ENCODE measurements at places on chromosomes 7 and 10.
A peak's percentile ranks its signal among the peaks of the same experiment; 100 is the strongest.

- no peak for DNase-seq
Observed at GRCh38 chr7:3332308-3332707, 31.3 kb downstream of the SDK1 start.

DNA sequence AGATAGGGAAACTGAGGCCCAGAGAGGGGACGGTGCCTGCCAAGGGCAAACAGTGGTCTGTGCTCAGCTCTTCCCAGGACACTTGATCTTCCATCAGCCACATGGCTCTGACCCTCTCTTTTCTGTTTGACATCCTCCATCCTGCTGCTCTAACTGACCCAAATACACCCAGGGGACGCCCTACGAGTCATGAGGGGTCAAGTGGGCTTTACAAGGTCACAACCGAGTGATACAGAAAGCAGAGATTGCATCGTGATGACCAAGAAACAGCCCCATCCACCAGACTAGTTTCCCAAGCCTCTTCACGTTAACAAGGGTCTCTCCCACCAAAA is 131.2 kb upstream of the UNC5B start:
- no peak for DNase-seq

- no peak for DNase-seq
Observed at GRCh38 chr7:54477083-54477482, 65.1 kb upstream of the VSTM2A start.

DNA sequence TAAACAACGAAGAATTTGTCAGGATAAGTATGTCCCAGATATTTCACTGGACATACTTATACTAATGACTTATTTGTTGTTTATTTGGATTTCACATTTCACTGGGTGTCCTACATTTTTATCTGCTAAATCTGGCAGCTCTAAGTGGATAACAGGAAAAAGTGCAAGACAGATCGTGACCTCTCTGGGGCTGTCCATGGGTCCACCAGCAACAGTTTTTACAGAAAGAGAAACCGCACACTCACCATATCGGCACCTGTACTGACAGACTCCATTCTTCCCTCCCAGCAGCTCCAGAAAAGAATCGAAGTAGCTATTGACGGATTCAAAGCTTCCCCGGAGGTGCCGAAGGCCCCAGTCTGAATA is 393 bp downstream of the PLA2G12B start:
- no peak for DNase-seq

DNA sequence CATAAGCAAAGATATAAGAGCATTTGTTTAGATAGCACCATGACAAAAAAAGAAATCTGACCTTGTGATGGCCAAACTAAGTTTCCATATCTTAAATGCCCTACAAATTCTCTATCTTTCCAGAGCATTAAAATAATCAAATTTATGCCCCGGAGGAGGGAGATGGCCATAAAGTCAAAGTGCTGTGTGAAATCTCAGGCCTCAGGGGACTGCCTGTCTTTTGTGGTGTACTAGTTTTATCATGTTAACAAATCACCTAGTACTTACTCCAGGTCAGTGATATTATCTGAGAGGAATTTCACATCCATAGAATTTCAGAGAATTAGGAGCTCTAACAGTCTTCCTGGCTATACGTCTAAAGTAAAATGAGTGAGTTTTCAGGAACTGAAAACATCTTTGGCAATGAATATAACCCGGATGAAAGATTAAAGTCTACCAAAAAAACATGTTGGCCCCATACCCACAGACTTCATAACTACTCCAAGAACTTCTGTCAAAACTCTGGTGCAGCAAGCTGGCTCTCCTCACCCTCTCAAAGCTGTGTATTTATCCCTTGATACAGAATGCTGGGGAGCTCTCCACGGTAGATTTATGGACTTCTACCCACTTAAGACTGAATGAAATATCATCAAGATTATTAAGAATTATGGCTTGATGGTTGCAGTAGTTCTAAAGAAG is 682.8 kb downstream of the SORCS1 start:
- DNase-seq = no peak

GRCh38 chr10:117221156-117221711 is 19.7 kb upstream of the SLC18A2 start:
- DNase-seq = no peak

DNA sequence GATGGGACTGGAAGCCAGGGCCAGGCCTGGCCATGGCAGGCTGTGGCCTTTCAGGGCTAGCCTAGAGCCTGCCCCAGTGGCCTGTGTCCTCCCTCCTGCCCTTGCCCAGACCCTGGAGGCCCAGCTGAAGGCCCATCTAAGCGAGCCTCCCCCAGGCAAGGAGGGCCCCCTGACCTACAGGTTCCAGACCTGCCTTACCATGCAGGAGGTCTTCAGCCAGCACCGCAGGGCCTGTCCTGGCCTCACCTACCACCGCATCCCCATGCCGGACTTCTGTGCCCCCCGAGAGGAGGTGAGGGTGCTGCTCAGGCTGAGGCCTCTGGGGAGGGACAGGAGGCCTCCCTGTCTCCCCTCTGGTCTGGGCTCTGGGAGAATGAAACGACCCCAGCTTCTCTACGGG is 60.9 kb downstream of the PALD1 start:
- no peak for DNase-seq

DNA sequence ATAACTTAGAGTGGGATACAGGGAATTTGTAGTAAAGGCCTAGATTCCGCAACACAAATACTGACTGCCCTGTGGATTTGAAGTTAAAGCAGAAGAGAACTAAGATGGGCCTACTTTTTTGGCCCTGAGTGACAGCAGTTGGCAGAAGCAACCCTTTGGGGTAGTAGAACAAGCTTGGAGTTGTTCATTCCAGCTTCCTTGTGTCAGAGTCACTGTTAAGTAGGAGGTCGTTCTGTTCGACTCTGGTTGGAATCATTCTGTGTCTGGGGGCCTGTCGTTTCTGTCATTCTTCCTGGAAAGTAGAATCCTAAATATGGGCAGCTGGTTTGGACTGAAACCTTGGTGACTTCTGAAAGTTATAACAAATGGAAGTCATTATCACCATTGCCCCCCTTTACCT is 865.9 kb downstream of the LRMDA start:
- no peak for DNase-seq

- DNase-seq = no peak
Observed at GRCh38 chr7:25665903-25666670, 437.8 kb upstream of the NPVF start.

- DNase-seq = no peak
Observed at GRCh38 chr10:128902031-128902710, 564.9 kb upstream of the MGMT start.

- DNase-seq = peak; percentile 54
Observed at GRCh38 chr7:102412548-102412947, 16.4 kb downstream of the PRKRIP1 start.

DNA sequence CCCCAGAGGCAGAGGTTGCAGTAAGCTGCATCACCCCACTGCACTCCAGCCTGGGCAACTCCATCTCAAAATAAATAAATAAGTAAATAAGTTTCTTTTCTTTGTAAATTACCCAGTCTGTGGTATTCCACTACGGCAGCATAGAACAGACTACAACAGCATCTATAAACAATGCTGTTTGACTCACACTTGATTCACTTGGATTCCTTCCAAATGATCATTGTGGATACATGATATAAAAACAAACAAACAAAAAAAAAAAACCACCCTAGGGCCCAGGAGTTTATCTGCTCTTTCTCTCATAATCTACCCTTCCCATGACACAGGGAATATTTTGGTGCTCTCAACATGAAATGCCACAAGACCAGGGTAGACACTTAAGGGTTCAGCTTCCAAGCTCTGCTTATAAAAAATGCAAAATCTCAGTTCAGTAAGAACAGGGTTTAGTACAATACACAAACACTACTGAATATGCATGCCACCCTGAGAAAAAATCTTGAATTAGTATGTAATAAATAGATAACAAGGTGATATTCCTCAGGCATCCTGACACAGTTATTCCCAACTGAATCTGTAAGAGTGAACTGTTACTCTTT is 200.9 kb downstream of the FAM107B start:
- no peak for DNase-seq

DNA sequence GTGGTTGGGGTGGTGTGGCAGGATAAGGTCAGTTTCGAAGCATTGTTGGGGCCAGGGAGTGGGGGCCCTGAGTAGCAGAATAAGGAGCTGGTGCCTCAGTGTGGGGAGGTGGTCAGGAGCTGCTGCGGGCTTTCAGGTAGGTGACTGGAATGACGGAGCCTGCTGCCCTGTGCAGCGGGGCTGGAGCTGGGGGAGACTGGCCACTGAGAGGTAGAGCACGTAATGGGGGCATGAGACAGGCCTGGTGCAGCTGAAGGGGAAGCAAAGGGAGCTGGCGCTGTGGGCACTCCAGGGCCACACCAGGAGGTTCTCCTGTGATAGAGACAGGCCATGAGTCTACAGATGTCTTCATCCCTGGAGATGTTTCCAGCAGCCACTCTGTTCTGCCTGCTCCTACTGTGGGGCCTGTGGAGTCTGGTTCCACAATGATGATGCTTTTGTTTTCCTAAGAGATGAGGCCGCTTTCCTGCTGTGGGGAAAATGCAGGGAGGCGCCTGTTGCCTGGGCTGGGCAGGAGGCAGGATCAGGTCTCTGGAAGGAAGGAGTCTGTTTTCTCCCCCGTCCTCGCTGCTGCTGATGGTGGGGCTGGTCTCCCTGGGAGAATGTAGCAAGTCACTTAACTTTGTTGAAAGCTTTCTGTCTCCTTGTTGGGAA is 31.1 kb downstream of the NUB1 start:
- DNase-seq = no peak

DNA sequence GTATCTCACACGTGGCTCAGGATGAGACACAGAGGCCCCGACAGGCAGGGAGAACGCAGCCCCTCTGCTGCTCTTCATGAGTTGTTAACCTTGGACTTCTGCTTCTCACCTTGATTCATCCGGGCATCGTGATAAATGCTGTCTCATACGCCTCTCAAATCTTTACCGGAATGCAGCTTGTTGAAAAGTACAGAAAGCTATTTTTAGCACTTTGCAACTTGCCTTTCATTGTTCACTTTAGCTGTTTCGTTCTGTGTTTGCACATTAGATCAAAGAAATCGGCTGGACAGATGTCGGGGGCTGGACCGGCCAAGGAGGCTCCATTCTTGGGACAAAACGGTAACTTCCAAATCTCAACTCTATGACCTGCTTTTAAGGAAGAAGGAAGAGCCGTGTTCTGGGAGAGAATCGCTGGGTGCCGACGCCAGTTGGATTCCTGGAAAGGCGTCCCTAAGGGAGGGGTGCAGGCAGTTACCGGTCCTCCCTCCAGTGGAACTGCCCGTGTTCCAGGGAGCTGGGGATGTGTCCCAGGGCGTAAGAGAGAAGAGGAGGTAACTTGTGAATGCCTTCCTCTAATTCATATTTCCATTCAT is 49.3 kb downstream of the PFKP start:
- no peak for DNase-seq

GRCh38 chr10:93715345-93715744 is 13.0 kb upstream of the FRA10AC1 start:
- DNase-seq = no peak

GRCh38 chr7:94697035-94697974 is 41.4 kb upstream of the SGCE start:
- no peak for DNase-seq

GRCh38 chr7:43112941-43113621 is 634 bp downstream of the HECW1 start:
- no peak for DNase-seq

DNA sequence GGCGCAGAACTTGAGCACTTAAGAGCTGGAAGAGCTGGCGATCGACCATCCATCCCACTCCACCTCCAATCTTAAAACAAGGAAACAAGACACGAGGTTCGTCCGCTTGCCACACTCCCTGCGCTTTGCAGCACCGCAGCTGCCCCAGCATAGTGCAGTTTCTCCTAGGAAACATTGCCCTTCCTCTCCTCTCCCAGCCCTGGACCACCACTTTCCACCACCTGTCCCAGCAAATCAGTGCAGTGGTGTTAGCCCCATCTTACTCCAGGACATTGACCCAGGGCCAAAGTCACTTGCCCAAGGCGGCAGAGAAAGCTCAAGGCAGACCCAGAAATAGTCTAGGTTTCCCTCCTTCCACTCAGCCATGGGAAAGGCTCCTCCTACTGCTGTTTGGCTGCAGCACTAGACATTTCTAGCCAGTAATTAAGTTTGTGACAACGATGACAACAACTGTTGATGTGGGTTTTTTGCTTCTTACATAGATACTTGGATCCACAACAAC is 1.5 kb upstream of the PARD3 start:
- DNase-seq = no peak

- DNase-seq = peak; percentile 50
Observed at GRCh38 chr7:100353685-100354330, 4.1 kb upstream of the PILRB start.

- no peak for DNase-seq
Observed at GRCh38 chr7:151380199-151381097, 29.4 kb downstream of the WDR86 start.

GRCh38 chr10:124122211-124122610 is 28.8 kb upstream of the CHST15 start:
- DNase-seq = no peak

- DNase-seq = no peak
Observed at GRCh38 chr7:43754596-43754995, 3.9 kb upstream of the BLVRA start.

DNA sequence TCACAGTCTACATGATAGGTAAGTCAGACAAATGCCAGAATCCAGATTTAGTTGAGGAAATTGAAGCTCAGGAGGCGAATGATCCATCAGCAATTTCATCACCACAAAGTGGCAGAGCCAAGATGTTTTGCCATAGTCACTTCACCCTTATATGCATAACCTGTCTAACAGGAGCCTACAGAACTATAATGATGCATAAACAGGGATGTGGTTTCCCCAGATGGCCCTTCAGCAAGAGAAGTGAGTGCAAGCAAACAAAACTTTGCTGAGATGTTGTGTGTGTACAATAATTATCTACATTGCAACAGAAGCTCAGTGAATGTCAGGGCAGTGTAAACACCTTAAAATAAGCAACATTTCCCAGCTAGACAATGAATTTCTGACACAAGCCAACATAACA is 28.6 kb downstream of the PON3 start:
- DNase-seq = no peak

DNA sequence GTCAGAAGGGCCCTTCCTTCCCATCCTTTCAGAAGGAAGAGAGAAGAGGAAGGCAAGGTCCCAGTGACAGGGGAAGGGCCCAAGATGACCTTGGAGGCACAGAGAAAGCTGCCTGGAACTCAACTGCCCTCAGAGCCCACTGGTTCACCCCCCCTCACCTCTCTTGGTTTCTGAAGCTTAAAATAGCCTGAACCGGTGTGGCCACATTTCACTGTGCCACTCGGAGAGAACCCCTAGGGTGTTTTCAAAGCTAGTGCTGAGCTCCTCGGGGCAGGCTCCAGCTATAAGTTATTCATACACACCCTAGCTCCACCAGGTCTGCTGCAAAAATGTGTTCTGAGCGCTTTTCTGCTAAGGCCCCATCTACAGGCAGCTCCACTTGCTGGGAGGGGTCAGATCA is 60.9 kb upstream of the ADRB1 start:
- DNase-seq = no peak

- DNase-seq = no peak
Observed at GRCh38 chr10:122546242-122546641, 14.3 kb upstream of the DMBT1 start.

- no peak for DNase-seq
Observed at GRCh38 chr10:46525177-46525823, 31.2 kb downstream of the GPRIN2 start.

- DNase-seq = no peak
Observed at GRCh38 chr7:70703785-70704184, 428.2 kb upstream of the GALNT17 start.
